Pulmonary artery endothelial cell (primary cell): ENCODE measurements at places on chromosomes 7 and 10.

- DNase-seq = no peak
These were observed 565.4 kb downstream of the NXPH1 start for GRCh38 chr7:8998762-8999161.

DNA sequence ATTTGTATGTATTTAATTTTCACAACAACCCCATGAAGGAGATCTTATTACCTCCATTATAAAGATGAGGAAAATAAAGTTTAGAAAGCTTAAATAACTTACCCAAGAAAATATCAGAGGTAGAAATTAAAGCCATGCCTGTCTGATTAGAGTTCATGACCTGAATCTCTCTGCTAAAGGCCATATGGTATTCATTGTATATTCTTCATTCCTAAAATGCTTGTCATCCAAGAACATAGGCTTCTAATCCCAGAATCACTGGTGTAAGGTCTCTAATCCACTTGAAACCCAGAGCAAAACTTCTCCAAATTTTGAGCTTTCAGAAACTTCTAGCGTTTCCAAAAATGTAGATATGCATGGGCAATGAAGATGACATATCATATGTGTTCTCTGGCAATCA is 72.3 kb upstream of the YAE1 start:
- no peak for DNase-seq

GRCh38 chr10:31602541-31603234 is 283.7 kb downstream of the ZEB1 start:
- DNase-seq = peak; percentile 32

GRCh38 chr7:77867537-77867865 is 68.9 kb downstream of the PHTF2 start:
- DNase-seq = no peak

- no peak for DNase-seq
These were observed 28.0 kb downstream of the PPP1R3C start for GRCh38 chr10:91604553-91605534.

DNA sequence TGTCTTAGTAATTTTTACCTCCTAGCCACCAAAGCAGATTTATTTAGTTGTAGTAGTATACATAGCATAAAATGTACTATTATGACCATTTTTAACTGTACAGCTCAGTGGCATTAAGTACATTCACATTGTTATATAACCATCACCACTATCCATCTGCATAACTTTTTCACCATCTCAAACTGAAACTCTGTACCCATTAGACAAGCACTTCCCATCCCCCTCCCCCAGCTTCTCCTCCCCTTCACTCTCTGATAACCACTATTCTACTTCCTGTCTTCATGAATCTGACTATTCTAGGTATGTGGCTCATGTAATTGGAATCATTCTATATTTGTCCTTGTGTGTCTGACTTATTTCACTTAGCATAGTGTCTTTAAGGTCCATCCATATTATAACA is 71.9 kb downstream of the MRPL32 start:
- no peak for DNase-seq

- no peak for DNase-seq
These were observed 21.6 kb downstream of the DNTT start for GRCh38 chr10:96325719-96326373.

GRCh38 chr10:11180228-11180627 is 162.6 kb downstream of the CELF2 start:
- DNase-seq = no peak

DNA sequence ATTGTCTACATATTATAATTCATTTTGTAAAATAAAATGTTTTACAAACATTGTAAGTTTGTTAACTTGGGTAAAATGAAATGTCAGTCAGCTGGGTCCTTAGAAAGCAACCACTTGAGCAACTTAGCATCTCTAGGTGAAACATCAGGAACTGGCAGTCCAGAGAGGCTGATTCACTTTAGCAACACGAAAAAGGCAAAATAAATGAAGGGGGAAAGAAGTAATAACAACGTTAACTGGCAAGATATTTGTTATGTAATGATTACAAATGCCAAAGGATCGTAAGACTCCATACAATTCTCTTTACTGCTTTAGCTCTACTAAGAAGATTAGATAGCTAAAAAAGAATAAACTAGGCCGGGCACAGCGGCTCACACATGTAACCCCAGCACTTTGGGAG is 5.0 kb downstream of the PDZD8 start:
- no peak for DNase-seq

- no peak for DNase-seq
These were observed 220.9 kb downstream of the C7orf25 start for GRCh38 chr7:42690794-42691639.

DNA sequence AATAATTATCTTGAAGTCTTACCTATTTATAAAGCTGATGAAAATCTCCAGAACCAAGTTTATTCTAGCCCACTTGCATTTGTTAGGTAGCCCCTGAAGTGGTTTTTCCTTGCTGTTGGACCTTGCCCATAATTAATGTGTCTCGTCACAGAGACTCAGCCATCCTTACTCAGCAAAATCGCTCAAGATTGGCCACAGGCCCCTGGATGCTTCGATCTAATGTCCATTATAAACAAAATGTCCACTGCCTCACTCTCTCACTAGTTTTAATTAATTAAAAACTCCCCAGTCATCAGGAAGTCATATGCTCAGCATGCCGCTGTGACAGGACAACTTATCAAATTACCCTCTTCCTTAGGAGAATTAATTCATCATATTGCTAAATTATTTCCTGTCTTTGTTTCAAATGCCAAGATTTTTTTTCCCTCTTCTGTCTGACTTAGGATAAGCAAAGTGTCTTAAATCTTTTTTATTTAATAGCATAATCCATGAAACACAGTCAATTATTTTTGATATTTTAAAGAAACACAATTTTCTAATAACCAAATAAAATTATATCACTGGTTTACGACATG is 126.8 kb upstream of the PCLO start:
- DNase-seq = no peak

DNA sequence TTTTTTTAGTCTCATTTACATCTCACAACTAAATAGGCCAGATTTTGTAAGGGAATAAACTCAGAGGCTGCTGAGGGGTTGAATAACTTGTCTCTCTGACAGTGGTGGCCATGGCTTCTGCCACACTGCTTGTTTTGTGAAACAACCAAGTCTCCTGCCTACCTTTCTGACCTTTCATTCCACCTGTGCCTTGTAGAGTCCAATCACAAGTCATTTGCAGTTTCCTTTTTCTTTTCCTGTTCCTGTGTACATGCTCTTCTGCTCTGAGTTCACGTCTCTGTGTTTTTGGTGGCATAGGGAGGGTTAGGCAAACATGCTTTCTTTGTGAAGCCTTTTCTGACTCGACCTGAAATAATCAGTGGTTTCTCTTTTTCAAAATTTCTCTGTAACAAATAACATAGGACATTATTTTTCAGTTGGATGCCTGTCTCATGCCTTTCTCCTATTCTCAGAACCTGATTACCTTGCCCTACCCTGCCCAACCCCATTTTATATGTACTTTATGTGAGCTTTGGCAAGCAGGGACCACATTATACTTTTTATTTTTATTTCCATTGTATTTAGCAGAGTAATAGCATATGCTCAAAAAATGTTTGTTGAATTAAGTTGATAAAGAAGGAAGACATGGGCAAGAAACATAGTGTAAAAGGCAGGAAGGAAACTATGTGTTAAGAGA is 81.7 kb downstream of the HDAC9 start:
- no peak for DNase-seq

- DNase-seq = no peak
These were observed 95.1 kb downstream of the BMPR1A start for GRCh38 chr10:86851328-86852207.

- DNase-seq = no peak
These were observed 243.0 kb upstream of the MKI67 start for GRCh38 chr10:128369101-128369650.

DNA sequence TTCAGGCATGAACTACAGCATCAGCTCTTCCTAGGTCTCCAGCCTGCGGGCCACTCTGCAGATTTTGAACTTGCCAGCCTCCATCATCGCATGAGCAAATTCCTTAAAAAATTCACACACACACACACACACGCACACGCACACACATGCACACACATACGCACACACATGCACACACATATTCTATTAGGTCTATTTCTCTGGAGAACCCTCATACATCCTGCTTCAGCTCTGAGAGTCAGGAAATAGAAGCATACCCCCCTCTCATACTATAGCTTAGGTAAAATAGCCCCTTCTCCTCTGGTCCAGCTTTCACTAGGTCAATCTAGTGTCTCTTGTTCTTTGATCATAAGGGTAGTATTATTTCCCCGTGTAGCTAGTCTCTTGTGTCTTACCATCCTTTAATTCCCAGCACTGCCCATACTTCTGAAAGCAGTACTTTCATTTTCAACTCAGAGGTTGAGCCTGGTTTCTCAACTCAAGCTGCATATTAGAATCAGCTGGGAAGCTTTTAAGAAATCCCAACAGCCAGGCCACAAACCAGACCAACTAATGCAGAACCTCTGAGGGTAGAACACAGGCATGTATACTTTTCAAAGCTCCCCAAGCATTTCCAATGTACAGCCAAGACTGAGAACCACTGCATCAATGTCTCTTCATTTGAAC is 30.9 kb upstream of the ITGB8 start:
- DNase-seq = no peak

DNA sequence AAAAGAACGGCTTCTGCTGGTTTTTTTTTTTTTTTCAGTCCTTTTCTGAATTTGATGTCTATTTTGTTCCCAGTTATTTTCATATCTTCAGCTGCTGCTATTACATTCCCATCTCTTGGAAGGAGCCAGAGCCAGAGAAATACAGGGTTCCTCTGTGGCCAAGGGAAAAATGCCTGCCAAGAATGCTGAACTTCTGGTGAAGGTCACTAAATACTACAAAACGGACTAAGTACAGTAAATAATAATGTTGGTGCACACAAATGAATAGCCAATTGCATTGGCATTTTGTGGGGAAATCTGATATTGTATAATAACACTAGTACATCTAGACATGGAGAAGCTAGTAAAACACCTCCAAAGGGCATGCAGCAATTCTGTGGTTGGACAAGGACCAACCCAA is 56.3 kb upstream of the ZEB1 start:
- DNase-seq = no peak

DNA sequence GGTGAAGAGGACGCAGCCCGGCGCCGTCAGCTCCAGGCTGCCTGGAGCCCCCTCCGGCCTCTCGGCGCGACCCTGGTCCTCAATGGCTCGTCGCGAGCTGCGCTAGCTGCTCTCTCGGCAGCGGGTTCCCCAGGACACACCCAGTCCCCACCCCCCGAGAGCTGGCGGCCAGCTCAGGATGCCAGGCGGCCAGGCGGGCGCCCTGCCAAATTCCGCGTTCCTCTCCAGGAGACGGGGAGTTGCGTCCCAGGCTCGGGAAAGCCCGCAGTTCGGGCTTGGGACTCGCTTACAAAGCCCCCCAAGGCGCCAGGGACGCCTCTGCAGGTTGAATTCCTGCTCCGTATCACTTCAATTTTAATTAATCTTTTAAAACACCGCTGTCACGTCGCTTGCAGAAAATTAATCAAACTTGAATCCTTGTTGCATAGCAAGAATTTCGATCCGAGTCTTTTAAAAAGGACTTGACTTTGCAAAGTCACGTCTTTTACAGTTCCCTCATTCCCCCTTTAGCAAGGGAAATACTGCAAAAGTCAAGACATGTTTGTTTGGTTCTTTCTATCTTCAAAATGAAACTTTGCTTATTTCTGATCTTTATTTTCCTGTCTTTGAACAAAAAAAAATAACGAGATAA is 28.2 kb downstream of the SKIDA1 start:
- DNase-seq = no peak

- DNase-seq = no peak
These were observed 75.8 kb downstream of the VPS50 start for GRCh38 chr7:93307943-93308342.

DNA sequence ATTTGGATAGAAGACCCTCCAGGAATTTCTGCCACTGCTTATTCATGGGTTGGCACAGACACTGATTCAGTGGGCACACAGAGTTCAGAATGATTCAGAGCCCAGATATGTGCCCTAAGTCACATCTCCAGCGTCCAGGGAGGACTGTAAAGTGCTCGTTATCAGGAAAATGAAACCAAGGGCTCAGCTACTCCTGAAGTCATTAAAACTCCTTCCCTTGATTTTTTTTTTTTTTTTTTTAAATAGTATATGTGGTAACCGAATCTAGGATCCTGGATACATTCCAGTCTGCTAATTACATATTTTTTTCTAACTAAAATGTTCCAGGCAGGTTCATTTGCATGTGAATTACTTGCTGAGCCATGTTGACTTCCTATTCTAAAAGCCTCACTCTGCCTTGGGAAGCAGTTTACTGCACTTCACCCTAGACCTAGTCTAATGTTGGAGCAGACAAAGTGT is 34.7 kb downstream of the MET start:
- peak; percentile 36 for DNase-seq

DNA sequence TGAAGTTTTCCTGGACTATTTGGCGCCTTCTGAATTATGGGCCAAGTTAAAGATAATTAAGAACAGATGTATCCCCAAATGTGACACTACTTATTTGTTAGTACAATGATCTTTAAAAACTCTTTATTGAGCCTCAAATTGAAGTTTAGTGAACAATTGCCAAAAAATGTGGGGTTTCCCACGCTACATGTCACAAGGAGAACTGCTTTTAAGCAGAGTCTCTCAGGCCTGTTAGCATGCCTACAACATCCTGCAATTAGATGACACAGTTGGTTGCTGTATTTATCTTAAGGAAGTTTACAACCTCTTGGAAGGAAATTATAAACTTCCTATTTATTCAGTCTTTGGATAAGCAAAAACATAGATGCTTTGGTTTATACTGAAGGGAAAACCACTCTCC is 733.0 kb downstream of the TNS3 start:
- DNase-seq = peak; percentile 5

GRCh38 chr7:159145490-159145855 is 806 bp upstream of the VIPR2 start:
- DNase-seq = no peak

DNA sequence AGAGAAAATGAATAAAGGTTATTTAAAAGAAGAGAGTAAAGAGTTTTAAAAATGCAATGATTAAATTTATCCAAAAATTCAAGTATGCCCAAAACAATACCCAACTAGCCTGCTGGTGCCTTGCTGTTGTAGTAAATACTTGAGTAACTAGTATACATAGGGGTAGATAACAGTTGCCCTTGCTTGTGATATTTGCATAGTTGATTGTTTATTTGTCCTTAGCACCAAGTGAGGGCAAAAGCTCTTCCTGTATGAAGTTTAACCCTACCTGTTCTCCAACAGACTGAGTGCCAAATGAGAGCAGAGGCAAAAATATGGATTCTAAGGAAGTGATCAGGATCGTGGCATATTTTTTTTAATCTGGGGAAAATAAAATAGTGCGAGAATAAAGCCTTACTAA is 85.0 kb downstream of the PTN start:
- no peak for DNase-seq

DNA sequence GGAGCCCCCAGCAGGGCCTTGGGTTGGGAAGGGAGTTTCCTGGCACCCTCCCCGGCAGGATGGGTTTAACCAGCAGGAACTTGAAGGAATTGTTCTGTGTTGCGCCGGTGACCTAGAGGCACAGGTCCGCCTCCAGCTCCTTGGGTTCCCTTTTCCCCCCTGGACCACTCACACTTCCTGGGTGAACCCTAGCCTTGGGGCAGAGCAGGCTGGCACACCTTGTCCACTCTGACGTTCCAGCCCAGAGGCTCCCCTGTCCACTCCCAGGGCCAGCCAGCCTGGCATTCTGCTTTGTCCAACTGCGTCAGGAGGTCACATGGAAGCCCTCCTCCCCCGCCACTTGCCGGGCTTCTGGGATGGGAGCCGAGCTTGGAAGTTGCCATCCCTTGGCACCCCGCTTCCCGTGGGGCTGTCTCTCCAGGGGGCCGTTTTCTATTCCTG is 25.8 kb downstream of the TMEM120A start:
- DNase-seq = no peak

- DNase-seq = no peak
These were observed 290.3 kb upstream of the VWC2 start for GRCh38 chr7:49483142-49483541.
